ENCODE measurements at places on chromosomes 6 and 20.

DNA sequence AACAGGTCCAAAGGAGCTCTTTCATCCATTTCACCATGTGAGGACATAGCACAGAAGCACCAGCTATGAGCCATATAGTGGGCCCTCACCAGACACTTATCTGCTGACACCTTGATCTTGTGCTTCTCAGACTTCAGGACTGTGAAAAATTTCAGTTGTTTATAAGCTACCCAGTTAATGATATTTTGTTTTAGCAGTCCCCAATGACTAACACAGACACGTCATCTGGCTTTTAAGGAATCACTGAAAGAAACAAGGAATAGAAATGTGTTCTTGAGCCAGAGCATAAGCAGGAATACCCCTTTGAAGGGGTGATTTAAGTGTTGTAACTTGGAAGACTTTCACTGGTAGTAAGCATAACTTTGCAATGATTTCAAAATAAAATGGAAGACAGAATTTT, 214.7 kb upstream of the PTCHD4 start:
- no peak for DNase-seq

DNA sequence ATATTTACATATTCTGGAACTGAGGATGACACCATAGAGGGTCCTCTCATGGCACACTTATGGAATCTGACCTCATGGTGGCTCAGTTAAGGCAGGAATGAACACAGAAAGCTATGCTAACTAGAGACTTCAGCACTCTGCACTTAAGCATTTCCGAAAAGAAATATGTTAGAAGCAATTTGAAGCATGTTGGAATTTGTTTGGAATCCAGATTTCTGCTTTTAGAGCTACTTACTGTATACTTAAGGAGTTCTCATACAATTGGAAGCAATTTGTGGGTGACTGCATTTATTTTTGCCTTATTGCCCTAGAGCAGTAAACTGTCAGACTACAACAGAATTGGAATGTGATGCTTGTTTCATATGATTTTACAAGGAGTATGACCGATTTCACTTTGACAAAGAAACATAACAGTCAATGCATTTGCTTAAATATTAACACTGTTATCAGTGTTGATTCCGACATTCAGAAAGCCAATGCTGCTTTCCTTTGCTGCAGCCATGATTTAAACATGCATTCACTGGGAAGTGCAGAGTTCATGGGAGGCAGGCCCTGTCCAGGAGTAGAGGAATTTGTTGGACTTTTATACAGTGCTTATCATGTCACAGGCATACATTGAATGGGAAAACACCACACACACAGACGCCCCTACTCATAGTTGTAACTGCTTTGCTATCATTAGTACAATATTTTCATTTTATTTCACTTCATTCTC, 244.4 kb downstream of the SAMD5 start:
- DNase-seq: no peak

DNA sequence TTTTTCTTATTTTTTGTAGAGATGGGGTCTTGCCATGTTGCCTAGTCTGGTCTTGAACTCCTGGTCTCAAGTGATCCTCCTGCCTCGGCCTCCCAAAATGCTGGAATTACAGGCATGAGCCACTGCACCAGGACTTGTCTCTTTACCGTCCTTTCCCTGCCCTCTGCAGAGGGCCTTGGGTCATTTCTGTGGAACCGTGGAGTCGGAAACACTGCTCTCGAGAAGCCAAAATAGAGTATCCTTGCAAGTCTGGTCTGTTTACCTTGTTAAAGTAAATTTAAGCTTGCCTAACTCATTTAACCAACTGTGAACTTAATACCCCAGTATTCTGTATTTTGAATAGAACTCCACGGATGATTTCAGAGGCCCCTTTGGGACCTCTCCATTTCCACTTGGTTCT, 51.4 kb downstream of the KDM1B start:
- DNase-seq: no peak

DNA sequence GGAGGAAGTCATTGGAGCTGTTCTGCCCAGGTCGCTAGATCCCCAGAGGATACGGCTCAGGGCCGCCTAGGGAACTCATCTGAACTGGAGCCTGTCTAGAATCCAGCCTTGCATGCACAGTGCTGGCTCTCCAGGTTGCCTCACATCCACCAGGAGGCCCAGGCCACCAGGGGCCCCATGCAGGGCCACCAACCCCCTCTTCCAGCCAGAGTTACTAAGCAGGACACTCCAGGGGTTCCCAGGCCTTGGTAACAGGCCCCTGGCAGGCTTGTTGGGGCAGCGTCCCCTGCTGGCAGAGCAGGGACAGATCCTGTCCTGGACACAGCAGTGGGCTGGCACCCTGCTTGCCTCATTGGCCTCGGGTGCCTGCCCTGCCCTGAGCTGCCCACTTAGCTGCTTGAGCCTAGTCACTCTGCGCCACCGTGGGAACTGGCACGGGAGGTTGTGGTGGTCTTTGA, 35.3 kb downstream of the EFCAB8 start:
- no peak for DNase-seq

DNA sequence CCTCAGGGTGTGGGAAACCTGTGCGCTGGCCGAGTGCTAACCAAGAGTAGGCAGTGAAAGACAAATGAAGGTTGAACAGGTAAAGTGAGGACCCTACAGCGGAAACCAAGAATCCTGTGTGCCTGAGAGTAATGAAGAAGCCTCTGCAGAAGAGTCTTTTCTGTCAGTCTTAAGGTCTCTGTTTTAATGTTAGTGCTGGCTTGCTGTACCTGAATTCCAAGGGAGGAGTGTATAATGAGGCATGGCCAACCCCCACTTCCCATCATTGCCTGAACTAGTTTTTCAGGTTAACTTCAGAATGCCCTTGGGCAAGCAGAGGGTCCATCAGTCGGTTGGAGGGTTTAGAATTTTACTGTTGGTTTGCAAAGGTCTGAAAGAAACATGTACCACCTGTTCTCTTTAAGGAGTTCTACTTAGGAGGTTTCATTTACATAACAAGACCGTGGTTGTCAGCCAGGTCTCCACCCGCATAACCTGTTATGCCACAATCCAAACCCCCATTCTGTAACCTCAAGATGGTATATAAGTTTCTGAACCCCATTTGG, 589 bp upstream of the PDCD2 start:
- no peak for DNase-seq

DNA sequence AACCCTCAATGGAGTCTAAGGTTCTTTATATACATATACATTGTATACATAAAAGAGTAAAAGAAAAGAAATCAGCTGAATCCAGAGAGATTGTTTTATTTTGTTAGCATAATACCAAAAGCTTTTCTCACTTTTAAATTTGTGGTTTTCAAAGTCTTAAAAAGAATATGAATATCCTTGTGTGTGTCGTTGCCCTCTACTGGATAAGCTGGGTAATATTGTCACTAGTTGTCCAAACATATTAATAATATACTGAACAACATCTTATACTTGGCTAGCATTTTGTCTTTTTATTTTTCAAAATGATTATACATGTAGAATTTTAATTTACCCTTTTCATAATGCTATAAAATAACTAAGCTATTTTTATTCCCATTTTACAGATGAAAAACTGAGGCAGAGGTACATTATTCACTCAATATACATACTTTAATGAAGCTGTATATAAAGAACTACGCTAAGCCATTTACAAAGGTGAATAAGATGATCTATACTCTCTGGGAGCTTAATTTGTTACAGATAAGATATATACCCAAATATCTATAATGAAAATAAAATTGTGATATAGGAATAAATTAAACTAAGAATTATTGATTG, 531.7 kb downstream of the TFAP2B start:
- no peak for DNase-seq

GRCh38 chr6:53369876-53370515, 21.2 kb upstream of the ELOVL5 start:
- no peak for DNase-seq
